Suppressor macrophage treated with lipopolysaccharide for 4 hours (primary cell): ENCODE measurements at places on chromosomes 11 and 22.

DNA sequence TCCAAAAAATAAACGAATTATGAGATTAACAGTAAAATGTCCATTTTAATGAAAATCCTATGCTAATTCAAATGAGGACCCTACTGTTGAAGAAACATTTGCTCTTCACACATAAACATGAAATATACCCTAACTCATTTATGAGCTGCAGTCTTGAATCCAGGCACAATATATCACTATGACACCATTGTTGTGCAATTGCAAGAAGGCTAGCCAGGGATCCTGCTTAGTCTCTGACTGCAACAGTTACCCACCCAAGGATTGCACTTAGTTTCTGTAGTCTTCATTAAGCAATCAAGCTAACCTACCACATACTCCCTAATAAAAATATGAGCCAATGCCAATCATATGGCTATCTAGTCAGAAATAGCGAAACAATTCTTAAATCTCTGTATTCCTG lies 981.0 kb upstream of the FAT3 start:
- DNase-seq, result no peak

DNA sequence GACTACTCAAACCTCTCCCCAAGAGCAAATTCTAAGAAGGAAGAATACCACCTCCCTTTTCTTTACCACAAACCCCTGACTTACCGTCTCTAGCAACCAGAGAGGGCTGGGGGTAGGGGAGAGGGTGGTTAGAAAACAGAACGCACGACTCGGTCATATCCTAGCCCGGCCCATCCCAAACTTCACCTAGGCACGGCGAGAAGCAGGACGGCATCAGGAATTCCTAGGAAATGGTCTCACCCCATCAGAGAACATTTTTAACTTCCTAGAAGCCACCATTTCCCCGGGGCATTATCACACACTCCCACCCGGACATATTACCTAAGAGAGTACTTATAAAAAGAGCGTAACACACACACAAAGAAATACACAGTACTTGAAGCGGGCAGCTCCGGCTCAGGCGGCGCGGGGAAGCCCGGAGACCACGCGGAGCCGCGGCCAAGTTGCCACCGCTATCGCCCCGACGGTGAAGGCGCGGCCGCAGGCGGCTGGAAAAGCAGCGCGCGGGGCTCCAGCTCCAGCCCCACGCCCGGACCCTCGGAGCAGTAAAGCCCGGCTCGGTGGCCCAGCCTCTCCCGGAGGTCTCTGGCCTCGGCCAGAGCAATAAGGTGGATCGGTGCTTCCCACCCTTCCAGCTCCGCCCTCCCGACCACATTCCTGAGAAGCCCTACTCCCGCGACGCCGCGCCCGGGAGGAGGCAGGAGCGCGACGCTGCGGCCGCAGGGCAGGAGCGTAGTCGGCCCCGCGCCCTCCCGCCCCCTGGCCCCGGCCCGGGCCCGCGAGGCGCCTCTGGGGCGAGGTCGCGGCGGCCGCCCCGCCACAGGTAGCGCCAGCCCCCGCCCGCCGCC lies 878 bp downstream of the RRAS2 start:
- peak; percentile 10 for DNase-seq

GRCh38 chr11:47667135-47667534 lies 24.8 kb upstream of the MTCH2 start:
- no peak for DNase-seq

GRCh38 chr11:65353900-65354264 lies 669 bp upstream of the TIGD3 start:
- no peak for DNase-seq

- peak; percentile 65 for DNase-seq
Measured at GRCh38 chr11:2899080-2899783, 13.7 kb upstream of the CDKN1C start.
